ENCODE measurements at places on chromosomes 3 and 15. TPM values are rescaled to one million over a fixed set of nuclear protein-coding genes. Genes with fewer than 3 reads are reported as not detected.

TM4SF18 gene
- 45.0 TPM for total RNA-seq

RAB5A gene
- 39.1 TPM for total RNA-seq

AVEN gene
- total RNA-seq, result 23.2 TPM

SLC27A2 gene
- total RNA-seq, result 26.4 TPM

FGF7 gene
- not detected for total RNA-seq
